ENCODE measurements at places on chromosomes 12 and 14.

- no peak for DNase-seq
Observed at GRCh38 chr14:61338457-61338856, 17.1 kb downstream of the PRKCH start.

DNA sequence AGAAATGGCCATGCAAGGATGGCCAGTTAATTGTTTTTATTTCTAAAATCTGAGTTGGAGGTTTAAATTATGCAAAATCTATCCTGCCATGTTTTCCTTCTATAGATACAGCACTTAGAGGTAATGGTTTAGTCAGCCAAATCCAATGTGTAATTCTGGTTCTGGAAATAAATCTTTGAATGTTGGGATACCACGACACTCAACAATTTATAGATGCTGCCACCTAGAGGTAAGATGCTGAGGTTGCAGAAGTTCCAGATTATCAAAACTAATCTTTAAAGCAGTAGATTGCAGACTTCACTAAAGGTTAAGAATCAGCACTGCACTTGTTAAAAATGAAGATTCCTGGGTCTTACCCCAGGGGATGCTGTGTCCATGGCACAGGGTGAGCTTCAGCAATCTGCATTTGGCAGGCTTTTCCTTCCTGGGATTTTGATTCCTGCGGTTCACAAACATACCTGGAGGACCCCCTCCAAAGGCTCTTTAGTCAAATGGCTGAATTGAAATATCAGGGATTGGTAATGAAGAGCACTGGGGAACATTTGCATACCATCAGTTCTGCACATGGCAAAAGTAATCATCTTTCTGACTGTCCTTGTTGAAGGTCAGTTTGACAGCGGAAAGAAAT lies 53.4 kb upstream of the ANO4 start:
- DNase-seq: no peak

DNA sequence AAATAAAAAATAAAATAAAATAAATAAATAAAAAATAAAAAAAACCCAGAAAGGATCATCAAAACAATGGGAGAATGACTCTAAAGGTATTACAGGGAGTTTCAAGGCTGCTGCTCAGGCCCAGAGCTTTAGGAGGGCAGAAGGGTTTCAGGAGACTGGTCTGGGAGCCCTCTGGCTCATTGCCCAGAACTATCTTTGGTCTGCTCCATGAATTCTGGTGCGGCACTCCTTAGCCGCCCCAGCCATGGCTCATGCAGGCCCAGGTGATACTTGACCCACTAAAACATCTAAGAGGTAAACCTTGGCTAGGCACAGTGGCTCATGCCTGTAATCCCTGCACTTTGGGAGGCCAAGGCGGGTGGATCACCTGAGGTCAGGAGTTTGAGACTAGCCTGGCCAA lies 14.7 kb upstream of the TMED10 start:
- DNase-seq: no peak

- DNase-seq: no peak
Observed at GRCh38 chr12:71216725-71217579, 59.2 kb upstream of the TSPAN8 start.

- no peak for DNase-seq
Observed at GRCh38 chr14:105167303-105168092, 1.1 kb downstream of the JAG2 start.

DNA sequence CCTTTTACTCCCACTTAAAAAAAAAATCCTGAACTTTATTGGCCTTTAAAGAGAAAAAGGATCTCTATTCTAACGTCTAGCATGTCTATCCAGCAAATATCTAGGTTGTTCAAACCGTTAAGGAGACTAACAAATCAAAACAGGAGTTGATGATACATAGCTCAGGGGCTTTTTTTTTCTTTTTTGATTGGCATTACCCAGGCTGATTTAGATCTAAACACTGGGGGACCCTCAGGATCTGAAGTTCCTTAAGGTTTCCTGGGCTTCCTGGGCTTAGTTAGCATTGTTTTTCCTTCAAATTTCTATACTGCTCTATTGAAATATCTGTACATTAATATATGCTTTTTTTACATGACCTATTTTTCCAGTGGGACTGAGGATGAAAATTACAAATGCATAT lies 42.3 kb downstream of the EFCAB11 start:
- DNase-seq: no peak

DNA sequence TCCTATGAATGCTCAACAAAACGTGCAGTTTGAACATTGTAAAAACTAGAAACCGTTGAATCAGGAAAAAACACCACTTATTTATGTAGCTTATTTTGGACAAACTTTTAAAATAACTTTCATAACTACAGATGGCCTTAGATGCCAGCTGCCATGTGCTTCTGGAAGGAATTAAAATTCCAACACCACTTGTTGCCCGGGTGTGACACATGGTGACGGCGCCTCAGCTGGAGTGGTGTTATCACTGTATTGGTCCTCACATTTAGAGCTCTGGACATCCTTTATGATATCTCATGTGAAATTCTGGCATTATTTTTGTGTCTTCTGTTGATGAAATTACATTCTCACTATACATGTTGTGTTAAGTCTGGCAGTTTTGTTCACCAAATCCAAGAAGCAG lies 211.0 kb downstream of the IPO8 start:
- no peak for DNase-seq

GRCh38 chr12:42679466-42679865 lies 89.9 kb upstream of the PRICKLE1 start:
- no peak for DNase-seq

DNA sequence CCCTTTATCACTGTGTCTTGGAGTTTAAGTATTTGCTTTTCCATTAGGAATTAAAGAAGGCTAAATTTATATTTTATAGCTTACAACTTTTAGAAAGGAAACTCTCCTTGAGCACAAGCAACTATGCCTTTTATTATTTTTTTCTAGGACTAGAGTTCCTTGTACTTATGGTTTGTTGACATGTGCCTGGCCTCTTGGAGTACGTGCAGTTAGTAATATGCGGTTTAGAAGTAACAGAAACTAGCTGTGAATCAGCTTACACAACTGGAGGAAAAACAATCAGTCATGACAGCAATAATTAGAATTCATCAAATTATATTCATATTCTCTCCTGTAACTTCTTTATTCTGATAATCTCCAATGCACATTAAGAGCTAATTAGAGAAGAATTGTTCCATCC lies 428.7 kb downstream of the AEBP2 start:
- no peak for DNase-seq

DNA sequence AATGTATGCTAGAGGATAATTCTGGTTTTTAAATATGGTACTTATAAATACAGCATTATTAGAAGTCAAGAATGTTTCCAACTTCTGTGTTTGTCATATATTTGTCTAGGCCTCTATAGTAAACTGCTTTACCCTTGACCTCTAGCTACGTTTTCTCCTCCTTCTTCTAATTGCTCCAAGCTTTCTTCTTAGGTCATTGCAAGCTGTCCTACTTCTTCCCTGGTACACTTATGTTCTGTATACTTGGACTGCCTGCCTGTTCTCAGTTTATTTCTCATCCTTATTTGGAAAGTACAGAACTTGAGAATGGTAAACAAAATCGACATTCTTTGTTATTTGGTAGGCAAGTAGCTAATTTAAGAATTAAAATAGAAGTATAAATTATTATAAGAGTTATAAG lies 23.9 kb upstream of the ATP2B1 start:
- no peak for DNase-seq

GRCh38 chr12:6167327-6168280 lies 32.6 kb upstream of the CD9 start:
- DNase-seq: peak; percentile 59

- no peak for DNase-seq
Observed at GRCh38 chr14:104221636-104222369, 83.4 kb downstream of the KIF26A start.

DNA sequence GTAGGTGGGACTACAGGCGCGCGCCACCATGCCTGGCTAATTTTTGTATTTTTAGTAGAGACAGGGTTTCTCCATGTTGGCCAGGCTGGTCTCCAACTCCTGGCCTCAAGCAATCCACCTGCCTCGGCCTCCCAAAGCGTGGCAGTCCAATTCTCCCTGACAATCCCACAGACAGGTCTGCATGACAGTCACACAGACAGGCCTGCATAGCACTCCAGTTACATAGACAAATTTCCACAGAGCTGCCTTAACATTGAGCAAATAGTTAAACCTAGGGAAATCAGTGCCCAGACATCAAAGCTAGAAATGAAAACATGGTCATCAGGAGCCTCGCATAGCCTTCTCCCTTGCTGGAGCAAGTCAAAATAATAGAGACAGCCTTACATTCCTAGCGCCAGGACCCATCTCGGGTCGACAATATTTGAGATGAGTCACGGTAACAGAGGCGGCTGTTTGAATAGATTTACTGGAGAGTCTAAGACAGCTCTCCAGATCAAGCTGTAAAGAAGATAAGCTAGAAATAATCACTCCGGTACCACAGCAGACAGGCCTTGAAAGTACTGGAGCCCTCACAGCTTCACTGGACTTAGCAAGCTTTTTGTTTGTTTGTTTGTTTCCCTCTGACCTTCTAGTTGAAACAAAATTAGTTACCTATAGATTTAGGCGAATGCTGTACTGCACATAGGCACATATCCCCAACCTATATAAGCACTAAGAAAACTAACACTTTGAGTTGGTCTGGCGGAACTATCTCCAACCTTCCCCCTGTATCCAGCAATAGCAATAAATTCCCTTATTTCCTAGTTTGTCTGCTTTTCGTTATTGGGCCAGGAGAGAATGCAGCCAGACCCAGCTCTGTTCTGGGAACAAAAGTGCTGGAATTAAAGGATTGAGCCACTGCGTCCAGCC lies 23.8 kb upstream of the PYROXD1 start:
- DNase-seq: no peak
